ENCODE measurements at places on chromosomes 6 and 20.

- no peak for DNase-seq
These were observed 14.6 kb downstream of the CCM2L start for GRCh38 chr20:32024683-32025295.

- DNase-seq: no peak
These were observed 30.4 kb upstream of the PNRC1 start for GRCh38 chr6:89050155-89050554.

DNA sequence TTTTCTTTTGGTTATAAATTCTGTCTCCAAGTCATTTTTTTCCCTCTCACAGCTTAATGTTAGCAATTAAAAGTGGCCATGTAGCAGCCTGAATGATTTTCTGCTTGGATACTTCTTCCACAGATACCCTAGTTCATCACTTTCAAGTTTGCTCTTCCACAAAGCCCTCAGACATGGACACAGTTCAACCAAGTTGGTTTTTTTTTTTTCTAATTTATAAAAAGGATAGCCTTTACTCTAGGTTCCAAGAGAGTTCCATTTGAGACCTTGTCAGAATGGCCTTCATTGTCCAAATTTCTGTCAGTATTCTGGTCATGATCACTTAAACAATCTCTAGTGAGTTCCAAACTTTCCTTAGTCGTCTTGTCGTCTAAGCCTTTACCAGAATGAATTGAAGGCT, 40.0 kb downstream of the RSPH3 start:
- DNase-seq: no peak

GRCh38 chr6:11392778-11393507, 144.6 kb upstream of the TMEM170B start:
- no peak for DNase-seq

DNA sequence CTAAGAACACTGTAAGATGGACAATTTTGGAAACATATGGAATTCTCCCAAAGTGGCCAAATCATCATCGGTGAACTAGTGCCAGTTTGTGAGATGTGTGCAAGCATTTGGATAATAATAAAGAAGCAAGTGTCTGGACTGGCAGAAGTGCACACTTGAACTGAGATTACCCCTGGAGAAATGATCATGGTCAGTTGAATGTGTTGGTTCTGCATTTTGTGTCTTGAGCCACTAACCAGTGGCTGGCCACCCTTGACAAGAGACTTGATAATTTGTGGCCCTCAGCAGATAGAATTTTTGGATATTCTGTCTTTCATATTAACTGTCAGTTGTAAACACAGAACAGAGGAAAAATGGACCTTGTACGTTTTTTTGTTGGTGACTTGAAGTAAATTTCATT, 37.4 kb downstream of the CITED2 start:
- no peak for DNase-seq

GRCh38 chr20:52948491-52948890, 23.7 kb upstream of the TSHZ2 start:
- no peak for DNase-seq

DNA sequence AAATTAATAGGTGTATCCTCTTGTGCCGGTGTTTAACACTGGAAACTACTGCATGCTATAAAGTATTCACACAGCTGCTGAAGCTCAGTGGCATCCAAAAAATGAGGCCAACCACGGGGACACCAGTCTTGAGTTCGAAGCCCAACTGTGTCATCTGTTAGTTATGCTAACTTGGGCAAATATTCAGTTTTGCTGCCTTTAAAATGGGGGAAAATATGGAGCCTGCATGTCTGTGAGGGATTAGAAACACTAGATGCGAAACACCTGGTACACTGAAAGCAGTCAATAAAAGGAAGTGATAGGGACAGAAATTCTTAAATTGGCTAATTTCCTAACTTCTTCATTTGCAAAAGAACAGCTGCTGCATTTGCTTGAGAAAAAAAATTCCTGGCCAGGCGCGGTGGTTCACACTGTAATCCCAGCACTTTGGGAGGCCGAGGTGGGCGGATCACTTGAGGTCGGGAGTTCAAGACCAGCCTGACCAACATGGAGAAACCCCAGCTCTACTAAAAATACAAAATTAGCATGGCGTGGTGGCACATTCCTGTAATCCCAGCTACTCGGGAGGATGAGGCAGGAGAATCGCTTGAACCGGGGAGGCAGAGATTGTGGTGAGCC, 36.6 kb upstream of the MLIP start:
- DNase-seq: no peak

DNA sequence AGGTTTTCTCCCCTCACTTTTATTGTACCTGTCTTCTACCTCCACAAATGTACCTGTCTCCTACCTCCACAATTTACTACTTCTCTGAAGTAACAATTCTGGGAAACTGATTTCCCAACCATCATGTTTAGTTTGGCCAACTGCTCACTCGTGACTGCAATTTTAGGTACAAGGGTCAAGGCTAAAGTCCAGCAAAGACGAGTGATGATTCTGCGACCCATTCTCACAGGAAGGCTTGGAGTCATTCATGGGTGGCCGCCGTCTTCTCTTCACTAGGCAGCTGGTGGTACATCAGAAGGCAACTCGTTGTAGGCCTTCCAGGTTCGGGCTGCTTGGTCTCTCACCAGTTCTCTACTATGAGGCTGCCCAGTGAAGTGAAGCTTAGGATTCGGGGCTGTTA, 483.8 kb upstream of the JARID2 start:
- DNase-seq: no peak

GRCh38 chr6:133774356-133774755, 114.6 kb upstream of the TCF21 start:
- DNase-seq: no peak

- no peak for DNase-seq
These were observed 17.4 kb downstream of the MYLK4 start for GRCh38 chr6:2733324-2733723.

- DNase-seq: peak; percentile 47
These were observed 35.2 kb upstream of the MDFI start for GRCh38 chr6:41602864-41603608.
